ENCODE measurements at places on chromosomes 4 and X. TPM values are rescaled to one million over a fixed set of nuclear protein-coding genes. Genes with fewer than 3 reads are reported as not detected.

Gene RAB9A
- 13.9 TPM for total RNA-seq

DNA sequence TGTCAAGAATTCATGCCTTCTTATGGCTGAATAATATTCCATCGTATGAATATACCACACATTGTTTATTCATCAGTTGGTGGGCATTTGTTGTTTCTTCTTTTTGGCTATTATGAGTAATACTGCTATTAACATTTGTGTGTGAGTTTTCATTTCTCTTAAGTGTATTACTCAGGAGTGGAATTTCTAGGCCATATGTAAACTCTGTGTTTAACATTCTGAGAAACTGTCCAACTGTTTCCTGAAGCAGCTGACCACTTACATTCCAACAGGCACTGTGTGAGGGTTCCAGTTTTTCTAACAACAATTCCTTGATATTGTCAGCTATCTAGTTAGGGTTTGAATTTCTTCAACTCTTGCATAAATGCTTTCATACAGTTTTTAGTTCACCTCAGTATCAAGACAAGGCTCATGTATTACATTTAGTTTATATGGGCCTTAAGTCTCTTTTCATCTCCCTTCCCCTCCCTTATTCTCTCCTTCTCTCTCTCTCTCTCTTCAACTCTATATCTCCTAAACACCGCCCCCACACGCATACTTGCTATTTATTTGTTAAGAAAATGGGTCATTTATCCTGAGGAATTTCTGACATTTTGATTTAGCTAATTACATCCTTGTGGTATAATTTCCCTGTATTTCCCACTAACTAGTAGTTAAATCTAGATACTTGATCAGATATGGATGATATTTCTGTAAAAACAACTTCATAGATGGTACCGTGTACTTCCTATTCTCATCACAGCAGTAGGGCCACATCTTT, 77.4 kb downstream of the WDR19 start:
- ATAC-seq: peak; percentile 95

DNA sequence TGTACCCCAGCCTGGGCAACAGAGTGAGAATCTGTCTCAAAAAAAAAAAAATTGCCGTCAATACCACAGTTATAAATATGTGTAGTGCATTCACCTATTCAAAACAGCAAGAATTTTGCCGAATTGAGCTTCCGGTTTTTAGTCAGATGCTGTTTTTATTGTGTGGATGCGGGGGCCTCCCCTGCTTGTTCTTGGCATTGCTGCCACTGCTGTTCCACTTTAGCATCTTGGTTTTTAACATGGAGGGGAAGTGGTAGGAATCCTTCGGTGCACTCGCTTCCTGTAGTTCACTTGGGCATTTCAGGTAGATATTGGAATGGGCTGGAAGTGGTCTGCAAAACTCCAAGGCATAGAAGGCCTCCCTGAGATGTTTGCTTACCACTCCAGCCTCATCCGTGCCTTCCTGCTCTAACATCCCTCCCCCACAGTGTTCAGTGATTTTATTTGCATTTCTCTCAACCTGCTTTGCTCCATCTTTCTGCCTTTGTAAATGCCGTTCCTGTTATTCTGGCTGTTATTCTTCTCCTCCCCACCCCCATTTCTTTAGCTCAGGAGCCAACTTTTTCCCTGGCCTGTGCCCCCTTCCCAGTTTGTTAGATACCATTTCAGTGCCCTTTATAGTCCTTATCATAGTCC, 25.5 kb downstream of the MOB1B start:
- no peak for ATAC-seq

Gene XPNPEP2
- total RNA-seq: 0.07 TPM

Gene CFAP47
- total RNA-seq: 0.81 TPM

All from motor neuron (in vitro differentiated cells).